ENCODE measurements at places on chromosomes 7 and 10.

- no peak for DNase-seq
Measured at GRCh38 chr7:8585591-8585990, 152.2 kb downstream of the NXPH1 start.

GRCh38 chr10:6958711-6959110 is 378.6 kb upstream of the PRKCQ start:
- no peak for DNase-seq

GRCh38 chr10:6647811-6648526 is 67.9 kb upstream of the PRKCQ start:
- DNase-seq, result no peak

GRCh38 chr10:86649471-86650150 is 4.7 kb upstream of the OPN4 start:
- DNase-seq, result peak; percentile 22

- DNase-seq, result peak; percentile 83
Measured at GRCh38 chr10:15571575-15571974, 148.1 kb downstream of the ITGA8 start.

All from muscle of leg (tissue), 16 donors.